Activated naive CD8-positive, alpha-beta T cell treated with anti-CD3 and anti-CD28 coated beads, Interleukin-2, amount 10 ng/mL, durations not matched to agents 7 days and 5 days (primary cell): ENCODE measurements at places on chromosomes 13 and 19. TPM values are rescaled to one million over a fixed set of nuclear protein-coding genes. Genes with fewer than 3 reads are reported as not detected.
A peak's percentile ranks its signal among the peaks of the same experiment; 100 is the strongest.

DCLK1 gene
- total RNA-seq = not detected

CAPS gene
- 28.8 TPM for total RNA-seq

CHST8 gene
- total RNA-seq = not detected

ZNF627 gene
- 9.6 TPM for total RNA-seq

S1PR4 gene
- 134 TPM for total RNA-seq

DNA sequence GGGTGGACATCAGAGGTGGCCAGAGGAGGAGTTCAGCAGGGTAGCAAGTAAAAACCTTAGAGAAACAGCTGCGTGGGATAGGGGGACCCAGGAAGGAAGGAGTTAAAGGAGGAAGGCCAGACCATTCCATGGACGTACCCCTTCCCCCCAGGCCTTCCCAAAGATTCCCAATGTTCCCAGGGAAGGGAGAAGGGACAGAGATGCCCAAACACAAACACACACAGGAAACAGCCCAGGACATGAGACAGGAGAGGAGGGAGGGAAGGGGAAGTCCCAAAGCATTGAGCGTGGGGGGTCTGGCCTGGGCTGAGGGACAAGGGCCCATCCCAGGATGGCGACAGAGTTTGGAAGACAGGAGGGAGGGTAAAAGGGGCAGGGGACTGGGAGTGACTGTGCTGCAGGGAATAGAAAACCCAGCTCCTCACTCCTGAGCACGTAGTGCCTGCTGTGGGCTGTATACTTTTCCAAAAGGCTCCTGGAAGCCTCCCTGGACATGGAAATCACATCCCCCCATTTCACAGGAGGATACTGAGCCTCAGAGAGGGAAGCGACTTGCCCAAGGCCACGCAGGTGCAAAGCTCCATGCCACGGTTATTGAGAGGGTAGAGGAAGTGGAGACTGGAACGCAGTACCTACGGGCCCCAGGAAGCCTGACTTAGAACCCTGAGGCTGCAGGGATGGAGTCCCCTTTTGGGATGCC, 1.1 kb downstream of the SYDE1 start:
- H3K4me3 ChIP-seq = peak overlapping the region; percentile 45
- peaks cover 8% of the 10 kb centered on the region for H3K4me1 ChIP-seq
- H3K27me3 ChIP-seq = peaks cover 15% of the 10 kb centered on the region
- H3K36me3 ChIP-seq = peaks cover 3% of the 10 kb centered on the region
- no peak overlapping the region for H3K27ac ChIP-seq
- DNase-seq = no peak

- H3K4me1 ChIP-seq = no peaks in the 10 kb centered on the region
- no peak overlapping the region for H3K4me3 ChIP-seq
- DNase-seq = peak; percentile 40
- no peak overlapping the region for H3K27ac ChIP-seq
Measured at GRCh38 chr13:28805193-28805819, 14.8 kb upstream of the MTUS2 start.

GRCh38 chr19:38691938-38692457, 44.5 kb downstream of the ACTN4 start:
- peaks cover 12% of the 10 kb centered on the region for H3K36me3 ChIP-seq
- H3K27ac ChIP-seq = no peak overlapping the region
- H3K4me1 ChIP-seq = peaks cover 64% of the 10 kb centered on the region
- H3K27me3 ChIP-seq = no peaks in the 10 kb centered on the region
- DNase-seq = no peak

DNA sequence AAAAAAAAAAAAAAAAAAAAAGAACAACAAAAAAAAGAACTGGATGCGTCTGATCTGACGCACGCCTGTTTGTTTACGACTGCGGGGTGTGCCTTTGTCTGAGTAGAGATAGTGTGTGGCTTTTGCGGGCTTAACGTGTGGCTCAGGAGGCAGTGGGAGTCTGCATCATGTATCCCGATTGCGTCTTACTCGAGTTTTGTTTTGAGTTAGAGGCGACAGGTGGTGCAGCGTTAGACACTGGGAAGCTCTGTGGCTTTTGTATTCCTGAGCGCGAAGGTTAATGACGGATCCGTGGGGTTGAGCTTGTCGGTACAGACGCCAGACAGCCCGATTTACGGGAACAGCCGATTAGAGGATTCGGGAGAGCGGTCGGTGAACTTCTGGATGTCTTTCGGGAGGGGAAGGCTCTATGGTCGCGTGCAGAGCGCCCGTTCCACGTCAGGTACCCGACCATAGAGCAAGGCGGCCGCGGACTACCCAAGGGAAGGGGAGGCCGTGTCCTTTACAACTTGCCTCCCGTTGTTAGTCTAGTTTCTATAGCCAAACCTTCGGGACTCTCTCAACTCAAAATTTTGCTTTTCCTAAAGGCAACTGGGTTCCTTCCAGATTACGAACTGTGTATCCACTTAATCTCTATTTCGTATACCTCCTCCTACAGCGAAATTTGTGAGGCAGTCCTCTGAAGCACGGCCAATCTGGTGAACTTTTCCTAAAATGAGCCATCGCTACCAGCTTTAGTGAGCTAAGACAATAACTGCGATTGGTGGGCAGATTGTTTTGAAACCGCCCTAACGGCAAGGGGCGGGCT, 926 bp upstream of the HNRNPUL1 start:
- H3K27ac ChIP-seq = peak overlapping the region; percentile 100
- H3K4me1 ChIP-seq = peaks cover 35% of the 10 kb centered on the region
- peaks cover 3% of the 10 kb centered on the region for H3K27me3 ChIP-seq
- peak overlapping the region; percentile 92 for H3K4me3 ChIP-seq

- peaks cover 79% of the 10 kb centered on the region for H3K36me3 ChIP-seq
- H3K27ac ChIP-seq = no peak overlapping the region
- no peak overlapping the region for H3K4me3 ChIP-seq
Measured at GRCh38 chr19:7083076-7083956, 13.8 kb downstream of the ZNF557 start.

DNA sequence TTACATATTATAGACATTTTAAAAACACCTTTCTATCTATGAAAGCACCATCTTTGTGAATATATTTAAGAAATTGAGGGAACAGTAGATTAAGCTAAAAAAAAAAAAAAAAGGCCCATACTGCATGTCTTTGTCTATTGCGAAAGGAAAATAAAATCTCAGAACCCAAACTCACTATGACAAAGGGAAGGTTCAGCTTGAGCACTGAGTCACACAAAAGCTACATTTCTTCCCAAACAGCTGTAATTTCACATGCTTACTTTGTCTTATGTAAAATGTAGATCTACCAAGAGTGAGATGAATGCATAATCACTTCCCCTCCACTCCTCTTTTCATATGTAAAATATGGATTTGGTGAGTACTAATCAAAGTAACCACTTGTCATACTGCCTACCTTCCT, 640.1 kb upstream of the KLF12 start:
- no peak overlapping the region for H3K4me3 ChIP-seq
- H3K27ac ChIP-seq = no peak overlapping the region
- no peak for DNase-seq

GRCh38 chr13:33932769-33933406, 114.9 kb downstream of the RFC3 start:
- no peaks in the 10 kb centered on the region for H3K27me3 ChIP-seq
- no peak overlapping the region for H3K27ac ChIP-seq
- no peaks in the 10 kb centered on the region for H3K36me3 ChIP-seq

DNA sequence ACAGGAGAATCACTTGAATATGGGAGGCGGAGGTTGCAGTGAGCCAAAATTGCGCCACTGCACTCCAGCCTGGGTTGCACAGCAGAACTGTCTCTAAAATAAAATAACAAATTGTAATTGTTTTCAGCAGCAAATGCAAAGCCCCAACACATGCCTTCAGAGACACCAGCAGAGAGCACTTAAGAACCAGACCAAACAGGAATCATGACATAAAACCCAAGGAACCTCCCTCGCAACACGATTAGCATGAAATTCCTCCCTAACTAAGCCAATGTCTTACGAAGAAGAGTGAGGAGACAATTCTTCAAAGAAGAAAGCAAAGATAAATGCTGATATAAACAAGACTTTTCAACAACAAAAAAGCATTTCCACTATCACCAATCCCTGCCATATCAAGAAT, 40.1 kb downstream of the PSPC1 start:
- H3K27ac ChIP-seq = no peak overlapping the region
- DNase-seq = no peak
- no peak overlapping the region for H3K4me3 ChIP-seq
- no peaks in the 10 kb centered on the region for H3K27me3 ChIP-seq

DNA sequence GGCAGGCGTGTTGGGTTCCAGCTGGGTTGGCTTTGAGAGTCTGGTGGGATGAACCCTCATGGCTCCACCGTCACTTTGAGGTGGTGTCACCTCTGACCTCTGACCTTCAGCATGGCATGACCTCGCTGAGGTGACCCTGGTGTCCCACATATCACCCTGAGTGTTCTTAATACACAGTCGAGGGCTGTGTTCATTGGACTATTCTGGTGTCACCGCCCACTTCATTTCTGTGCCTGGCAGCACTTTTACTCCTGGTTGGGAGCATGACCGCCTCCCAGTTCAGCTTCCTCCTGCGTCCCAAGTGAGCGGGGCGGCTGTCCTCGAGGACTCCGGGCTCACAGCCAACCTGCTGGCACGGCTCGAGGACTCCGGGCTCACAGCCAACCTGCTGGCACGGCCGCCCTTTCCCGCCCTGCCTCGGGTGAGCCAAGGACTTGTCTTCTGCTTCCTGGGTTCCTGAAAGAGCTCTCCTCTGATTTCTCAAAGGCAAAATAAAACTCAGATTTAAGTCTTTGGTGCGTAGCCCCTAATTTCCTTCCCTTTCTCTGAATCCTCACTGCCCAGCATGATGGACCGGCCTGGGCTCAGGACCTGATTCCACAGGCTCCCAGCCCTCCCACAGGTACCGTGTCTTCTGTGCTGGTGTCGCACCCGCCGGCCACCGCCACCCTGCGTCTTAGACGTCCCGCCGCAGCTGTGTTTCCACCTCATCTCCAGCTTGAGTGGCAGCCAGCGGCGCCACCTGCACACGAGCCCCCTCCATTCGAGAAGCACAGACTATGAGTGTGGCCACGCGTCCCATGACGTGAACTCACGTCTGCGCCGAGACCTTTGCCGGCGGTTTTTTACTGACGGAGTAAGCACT, 10.4 kb downstream of the ATP4B start:
- H3K4me1 ChIP-seq = peaks cover 16% of the 10 kb centered on the region
- DNase-seq = peak; percentile 26
- peaks cover 7% of the 10 kb centered on the region for H3K36me3 ChIP-seq
- no peak overlapping the region for H3K27ac ChIP-seq
- H3K27me3 ChIP-seq = no peaks in the 10 kb centered on the region

- peaks cover 3% of the 10 kb centered on the region for H3K27me3 ChIP-seq
- peaks cover 5% of the 10 kb centered on the region for H3K36me3 ChIP-seq
- no peak for DNase-seq
- H3K4me1 ChIP-seq = peaks cover 3% of the 10 kb centered on the region
- H3K4me3 ChIP-seq = no peak overlapping the region
Measured at GRCh38 chr19:36245210-36246005, 30.5 kb downstream of the ZNF146 start.

DNA sequence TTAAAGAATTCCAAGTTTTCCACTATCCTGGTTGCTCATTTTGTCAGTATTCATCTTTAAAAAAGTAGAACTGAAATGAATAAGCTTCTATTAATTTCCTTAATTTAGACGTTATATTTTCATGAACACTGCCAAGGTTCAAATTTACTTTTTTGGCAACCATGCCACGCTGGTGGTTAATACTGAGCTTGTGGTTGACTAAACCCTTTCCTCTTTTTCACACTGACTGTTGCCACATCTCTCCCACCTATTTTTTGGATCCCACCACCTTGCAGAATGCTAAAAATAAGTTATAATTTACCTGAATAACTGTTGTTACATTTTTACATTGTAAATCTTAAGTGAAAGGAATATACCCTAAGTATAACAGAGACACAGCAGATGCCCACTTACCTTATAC, 45.0 kb downstream of the FLT3 start:
- no peak for DNase-seq
- H3K36me3 ChIP-seq = no peaks in the 10 kb centered on the region
- H3K27ac ChIP-seq = no peak overlapping the region
- H3K4me3 ChIP-seq = no peak overlapping the region
- no peaks in the 10 kb centered on the region for H3K4me1 ChIP-seq
- H3K27me3 ChIP-seq = peaks cover 24% of the 10 kb centered on the region

GRCh38 chr13:74173822-74174221, 39.6 kb upstream of the KLF12 start:
- no peaks in the 10 kb centered on the region for H3K36me3 ChIP-seq
- DNase-seq = no peak
- H3K27ac ChIP-seq = no peak overlapping the region
- H3K4me1 ChIP-seq = peaks cover 4% of the 10 kb centered on the region

GRCh38 chr19:2385053-2385721, 25.1 kb downstream of the TMPRSS9 start:
- no peaks in the 10 kb centered on the region for H3K36me3 ChIP-seq
- H3K4me1 ChIP-seq = no peaks in the 10 kb centered on the region
- peaks cover 9% of the 10 kb centered on the region for H3K27me3 ChIP-seq
- H3K4me3 ChIP-seq = no peak overlapping the region
- DNase-seq = no peak

DNA sequence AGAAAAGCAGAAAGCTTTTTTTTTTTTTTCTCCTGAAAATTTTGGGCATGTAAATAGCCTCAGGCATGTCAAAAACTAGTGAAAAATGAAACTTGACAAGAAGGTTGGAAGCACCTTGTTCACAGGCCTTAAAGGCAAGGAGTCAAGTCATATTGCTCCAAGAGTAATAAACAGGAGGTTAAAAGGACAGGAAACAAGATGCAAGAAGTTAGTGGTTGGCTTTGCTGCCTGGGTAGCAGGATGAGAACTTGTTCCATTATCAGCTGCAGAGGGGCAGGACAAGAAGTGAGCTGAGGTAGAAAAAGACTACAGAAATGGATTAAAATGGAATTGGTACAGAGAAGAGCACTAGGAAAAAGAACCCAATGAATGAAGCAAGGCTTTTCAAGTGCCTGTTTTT, 242.6 kb downstream of the DCT start:
- peaks cover 18% of the 10 kb centered on the region for H3K4me1 ChIP-seq
- no peak for DNase-seq
- H3K4me3 ChIP-seq = no peak overlapping the region

GRCh38 chr19:9939301-9939913, 3.1 kb upstream of the OLFM2 start:
- peaks cover 48% of the 10 kb centered on the region for H3K27me3 ChIP-seq
- no peak for DNase-seq
- no peak overlapping the region for H3K4me3 ChIP-seq
- peaks cover 2% of the 10 kb centered on the region for H3K36me3 ChIP-seq

DNA sequence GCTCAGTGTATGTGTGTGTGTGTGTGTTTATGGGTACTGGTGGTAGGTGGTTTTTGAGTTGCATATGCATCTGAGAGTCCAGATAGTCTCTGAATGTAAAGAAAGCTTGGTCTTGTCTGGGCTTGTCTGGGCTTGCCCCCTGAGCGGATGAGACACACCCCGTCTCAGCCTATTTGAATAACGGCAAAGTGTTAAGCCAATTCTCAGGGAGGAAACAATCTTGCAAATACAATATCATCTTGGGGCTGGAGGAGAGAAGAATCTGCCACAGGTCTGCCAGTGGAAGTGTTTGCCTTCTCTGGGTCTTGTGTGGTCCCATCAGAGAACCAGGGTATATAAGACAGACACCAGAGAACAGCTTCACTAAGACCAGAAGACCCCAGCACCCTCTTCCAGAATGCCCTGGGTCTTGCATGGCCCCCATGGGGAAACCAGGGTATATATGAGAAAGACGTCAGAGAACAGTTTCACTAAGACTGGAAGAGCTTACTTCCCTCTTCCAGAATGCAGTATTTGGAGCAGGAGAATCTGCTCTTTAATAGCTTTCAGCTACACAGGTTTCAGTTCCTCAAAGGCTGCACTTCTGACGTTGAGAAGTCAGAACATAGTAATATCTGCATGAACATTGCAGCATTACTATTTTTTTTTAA, 13.3 kb downstream of the CD70 start:
- peaks cover 4% of the 10 kb centered on the region for H3K27me3 ChIP-seq
- no peak overlapping the region for H3K4me3 ChIP-seq
- H3K4me1 ChIP-seq = peaks cover 2% of the 10 kb centered on the region
- no peaks in the 10 kb centered on the region for H3K36me3 ChIP-seq
- no peak for DNase-seq
